ENCODE measurements at places on chromosomes 7 and 10. TPM values are rescaled to one million over a fixed set of nuclear protein-coding genes. Genes with fewer than 3 reads are reported as not detected.

Gene GIMAP6
- not detected for total RNA-seq

Gene OPN4
- not detected for total RNA-seq

Gene SAP25
- total RNA-seq: 0.52 TPM

Gene TMEM225B
- 1.1 TPM for total RNA-seq

Gene HGF
- total RNA-seq: not detected

Gene PDK4
- 5.8 TPM for total RNA-seq
